ENCODE measurements at places on chromosomes 7 and 10.

DNA sequence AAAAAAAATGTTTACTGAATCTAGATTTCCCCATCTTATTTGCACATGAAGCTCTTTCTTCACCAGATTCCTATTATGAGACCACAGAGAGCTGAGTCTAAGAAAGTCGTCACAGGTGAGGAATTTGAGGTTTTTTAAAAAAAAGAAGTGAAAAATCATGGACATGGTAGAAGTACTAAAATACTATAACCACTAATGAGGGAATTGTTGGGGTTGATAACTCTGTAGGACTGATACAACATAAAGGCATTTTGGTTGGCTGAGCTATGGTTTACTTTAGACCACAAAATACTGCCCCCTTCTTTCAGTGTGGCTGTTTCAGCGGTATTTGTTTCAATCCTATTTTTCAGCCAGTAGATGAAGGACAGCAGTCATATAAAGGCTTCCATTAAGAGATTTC lies 1111.3 kb downstream of the TYW1 start:
- no peak for DNase-seq

DNA sequence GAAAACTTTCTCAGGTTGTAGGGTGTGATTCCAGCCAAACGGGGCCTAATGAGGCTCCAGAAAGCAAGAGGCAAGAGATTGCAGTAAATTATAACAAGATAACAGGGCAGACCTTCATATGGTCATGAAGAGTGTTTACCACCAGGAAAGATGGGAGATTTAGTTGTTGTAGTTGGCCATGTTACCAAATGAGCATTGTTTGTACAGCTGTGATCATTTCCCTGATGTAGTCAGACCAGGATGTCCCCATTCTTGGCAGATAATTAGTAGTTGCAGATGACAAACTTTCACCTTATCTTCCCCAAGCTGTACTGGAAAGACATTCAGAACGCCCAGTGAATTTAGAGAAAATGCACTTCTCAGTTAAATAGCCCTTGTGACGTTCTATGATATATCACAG lies 630.8 kb downstream of the ANKRD7 start:
- DNase-seq = no peak

DNA sequence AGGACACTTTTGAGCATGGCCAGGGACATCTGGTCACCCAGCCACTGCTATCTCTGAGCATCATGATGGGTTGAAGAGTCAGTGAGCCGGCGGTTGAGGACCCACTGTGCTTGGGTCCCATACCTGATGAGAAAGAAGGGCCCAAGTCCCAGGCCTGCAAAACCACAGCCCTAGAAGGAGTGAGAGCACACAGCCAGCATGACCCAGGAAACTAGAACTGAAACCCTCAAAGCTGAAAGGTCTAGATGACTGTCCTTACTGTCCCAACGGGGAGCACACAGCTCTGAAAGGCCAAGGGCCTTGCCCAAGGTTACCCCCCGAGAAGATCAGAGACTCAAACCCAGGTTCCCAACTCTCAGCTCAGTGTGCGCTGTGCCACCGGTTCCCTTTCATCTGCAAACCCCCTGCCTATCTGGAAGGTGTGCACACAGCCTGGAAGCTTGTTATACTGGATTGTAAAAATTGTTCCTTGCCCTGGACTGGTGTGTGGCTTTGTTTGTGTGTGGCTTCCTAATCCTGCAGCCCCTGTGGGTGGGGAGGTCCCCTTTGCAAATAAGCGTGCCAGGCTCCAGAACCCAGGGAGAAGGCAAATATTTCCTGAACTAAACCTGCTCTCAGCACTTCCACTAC lies 22.6 kb upstream of the PSAP start:
- no peak for DNase-seq

- no peak for DNase-seq
Measured at GRCh38 chr10:116699049-116699448, 43.3 kb downstream of the HSPA12A start.

DNA sequence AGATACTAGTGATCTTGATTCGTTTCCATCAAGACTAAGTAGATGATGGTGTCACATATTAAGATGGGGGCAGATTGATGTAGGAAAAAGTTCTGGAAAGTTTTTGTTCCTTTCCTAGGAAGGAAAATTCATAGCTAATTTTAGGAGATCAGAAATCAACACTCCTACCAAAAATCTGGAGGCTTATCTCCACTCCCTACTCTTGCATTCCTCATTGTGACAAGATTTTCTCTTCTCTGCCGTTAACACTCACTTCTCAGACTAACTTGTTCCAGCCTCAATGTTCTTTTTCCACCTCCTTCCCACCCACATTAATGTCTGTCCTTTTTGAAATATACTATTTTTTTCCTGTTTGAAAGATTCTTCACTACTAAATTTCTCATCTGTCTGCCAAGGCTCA lies 851.9 kb upstream of the GHITM start:
- no peak for DNase-seq

- no peak for DNase-seq
Measured at GRCh38 chr7:80060218-80060806, 74.3 kb upstream of the GNAI1 start.

DNA sequence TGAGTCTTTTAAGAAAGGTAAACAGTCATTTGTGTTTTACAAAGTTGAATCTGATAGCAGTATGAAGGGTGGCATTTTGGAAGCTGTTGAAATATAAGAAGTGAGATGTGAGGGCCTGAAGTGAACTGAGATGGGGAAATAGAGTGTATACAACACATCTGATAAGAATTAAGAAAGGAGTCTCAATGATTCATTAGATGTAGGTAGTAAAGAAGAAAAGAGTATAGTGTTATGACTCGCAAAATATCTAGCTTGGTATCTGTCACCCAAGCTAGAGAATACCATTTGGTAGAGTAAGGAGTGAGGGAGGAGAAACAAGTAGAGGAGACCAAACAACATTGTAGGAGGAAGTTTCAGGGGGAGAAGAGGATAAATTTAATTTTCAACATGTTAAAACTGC lies 5.3 kb downstream of the PTPN12 start:
- DNase-seq = no peak

DNA sequence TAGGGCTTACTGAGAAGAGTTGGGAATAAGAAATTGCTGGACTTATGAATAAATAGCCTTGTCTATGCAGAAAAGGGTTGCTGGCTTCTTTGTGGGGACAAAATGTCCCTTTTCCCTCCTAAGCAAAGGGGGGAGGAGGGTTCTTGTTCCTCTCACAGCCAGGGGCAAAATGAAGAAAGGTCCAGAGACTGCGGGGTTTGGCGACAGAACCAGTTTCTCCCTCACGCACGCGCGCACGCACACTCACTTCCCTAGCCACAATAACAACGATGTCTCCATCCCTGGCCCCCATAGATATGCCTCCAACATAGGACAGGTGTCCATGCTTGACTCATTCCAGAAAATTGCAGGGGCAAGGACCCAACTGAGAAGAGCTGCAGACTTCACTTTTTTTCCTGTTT lies 3.3 kb downstream of the ZMIZ1 start:
- no peak for DNase-seq

GRCh38 chr7:130940326-130940725 lies 206.3 kb upstream of the KLF14 start:
- no peak for DNase-seq

GRCh38 chr7:17983221-17984062 lies 43.1 kb upstream of the SNX13 start:
- DNase-seq = no peak

GRCh38 chr7:40213856-40214255 lies 79.1 kb downstream of the SUGCT start:
- DNase-seq = no peak

DNA sequence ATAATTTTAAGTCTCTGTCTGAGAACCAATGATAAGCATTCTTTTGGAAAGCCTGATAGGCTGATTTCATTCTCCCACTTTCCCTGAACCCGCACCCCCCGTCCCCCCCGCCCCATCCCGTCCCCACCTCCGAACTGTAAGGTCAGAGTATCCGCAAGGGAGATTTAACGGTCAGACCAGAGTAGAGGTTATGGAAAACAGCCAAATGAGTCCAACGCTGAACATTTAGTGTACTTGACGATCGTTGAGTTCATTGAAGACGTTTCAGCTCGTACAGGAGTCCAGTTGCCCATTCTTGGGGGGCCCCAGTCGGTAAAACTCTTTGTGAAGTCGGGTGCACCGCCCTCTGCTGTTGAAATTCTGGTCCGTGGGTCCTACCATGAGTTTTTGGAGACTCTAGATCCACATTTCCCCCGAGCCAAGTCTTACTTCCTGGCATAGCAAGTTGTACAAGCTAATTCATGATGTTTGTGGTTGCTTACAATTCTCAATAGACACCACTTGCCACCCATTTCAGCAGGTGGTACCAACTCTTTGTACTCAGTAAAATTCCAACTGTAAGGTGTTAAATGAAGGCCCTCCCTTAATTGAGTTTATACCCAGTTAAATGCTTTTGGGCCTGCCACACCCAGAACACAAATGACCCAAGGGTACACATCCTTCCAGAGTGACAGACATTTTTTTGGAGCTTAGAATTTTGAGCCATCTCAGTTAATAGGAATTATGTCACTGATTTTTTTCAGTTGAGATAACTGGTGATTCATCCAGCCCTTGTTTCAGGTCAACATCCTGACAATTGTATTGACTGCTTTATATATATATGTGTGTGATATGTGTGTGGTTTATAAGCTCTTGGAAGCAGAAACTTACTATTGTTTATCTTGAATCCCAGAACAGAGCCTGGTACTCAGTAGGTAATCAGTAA lies 1.2 kb downstream of the MARCHF5 start:
- DNase-seq = peak; percentile 15

- no peak for DNase-seq
Measured at GRCh38 chr10:130181858-130182257, 45.7 kb downstream of the GLRX3 start.

DNA sequence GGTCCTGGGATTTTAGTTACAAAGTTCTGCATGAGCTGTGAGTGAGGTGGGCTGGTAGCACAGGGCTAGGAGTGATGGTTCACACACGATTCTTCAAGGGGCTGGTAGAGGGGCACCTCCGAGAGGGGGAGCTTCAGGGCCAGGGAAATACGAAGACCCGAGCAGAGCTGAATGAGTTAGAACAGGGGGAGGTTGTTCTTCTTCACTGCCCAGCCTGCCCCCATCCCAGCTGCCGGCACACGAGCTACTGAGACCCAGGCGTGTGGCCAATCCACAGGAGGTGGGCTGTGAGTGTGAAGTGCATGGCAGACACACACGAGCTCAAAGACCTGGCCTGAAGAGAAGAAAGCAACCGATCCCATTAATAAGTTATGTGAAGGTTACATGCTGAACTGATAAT lies 256.2 kb upstream of the ZNF32 start:
- no peak for DNase-seq

DNA sequence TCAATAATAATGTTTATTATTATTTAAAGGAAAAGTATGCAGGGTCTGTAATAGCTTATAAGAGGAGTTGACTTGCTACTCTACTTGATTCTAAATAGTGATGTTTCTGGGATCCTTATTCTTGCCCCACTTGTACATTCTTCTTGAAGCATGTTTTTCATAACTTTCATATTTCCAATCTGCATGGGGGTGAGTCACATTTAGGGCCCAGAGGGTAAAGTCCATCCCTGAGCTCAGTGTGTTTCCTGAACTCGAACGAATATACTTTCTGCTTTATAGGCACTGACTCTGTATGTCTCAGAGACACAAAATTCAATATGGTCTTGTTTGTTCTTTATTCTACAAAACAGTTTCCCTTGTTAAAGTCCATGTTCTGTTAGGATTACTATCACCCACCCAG lies 61.0 kb upstream of the SMIM30 start:
- no peak for DNase-seq

- no peak for DNase-seq
Measured at GRCh38 chr10:12416344-12417050, 67.2 kb downstream of the CAMK1D start.

GRCh38 chr10:122075171-122075570 lies 86.2 kb downstream of the TACC2 start:
- DNase-seq = no peak

- DNase-seq = no peak
Measured at GRCh38 chr10:59387951-59388670, 25.8 kb upstream of the FAM13C start.

DNA sequence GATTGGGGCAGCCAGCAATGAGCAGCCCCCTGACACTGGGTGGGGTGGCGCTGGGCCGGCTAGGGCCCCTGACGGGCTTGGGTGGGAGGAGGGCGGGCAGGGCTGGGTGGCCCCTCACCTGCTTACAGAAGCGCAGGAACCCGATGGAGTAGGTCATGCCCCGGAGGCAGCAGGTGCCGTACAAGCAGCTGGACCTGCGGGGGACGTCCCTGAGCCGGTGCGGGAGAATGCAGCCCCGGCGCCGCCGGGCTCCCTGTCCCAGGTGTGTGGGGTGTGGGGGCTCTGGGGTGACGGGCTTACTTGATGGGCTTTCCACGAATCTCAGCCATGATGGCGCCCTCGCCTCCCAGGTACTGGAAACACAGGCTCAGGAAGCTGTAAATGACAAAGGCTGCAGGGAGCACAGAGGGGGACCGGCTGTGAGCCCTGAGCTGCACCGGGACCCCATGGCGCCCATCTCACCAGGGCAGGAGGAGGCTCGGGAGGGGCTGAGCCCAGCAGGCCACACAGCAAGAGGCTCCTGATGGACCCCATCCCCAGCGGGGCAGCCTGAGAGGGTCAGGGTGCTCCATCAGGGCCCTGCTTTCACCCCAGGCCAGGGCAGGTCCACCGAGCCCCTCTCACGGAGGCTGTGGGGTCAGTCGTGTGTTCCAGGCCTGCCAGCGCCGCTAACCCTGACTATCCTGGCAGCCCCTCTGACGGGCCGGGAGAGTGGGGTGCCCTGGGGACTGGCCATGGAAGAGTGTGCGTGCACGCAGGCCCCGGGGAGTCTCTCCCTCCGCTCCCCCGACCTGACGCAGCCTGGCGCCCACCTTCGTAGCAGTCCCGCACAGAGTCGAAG lies 5.8 kb downstream of the TMEM184A start:
- no peak for DNase-seq
